A172 (cell line): ENCODE measurements at places on chromosomes 2 and 18.

DNA sequence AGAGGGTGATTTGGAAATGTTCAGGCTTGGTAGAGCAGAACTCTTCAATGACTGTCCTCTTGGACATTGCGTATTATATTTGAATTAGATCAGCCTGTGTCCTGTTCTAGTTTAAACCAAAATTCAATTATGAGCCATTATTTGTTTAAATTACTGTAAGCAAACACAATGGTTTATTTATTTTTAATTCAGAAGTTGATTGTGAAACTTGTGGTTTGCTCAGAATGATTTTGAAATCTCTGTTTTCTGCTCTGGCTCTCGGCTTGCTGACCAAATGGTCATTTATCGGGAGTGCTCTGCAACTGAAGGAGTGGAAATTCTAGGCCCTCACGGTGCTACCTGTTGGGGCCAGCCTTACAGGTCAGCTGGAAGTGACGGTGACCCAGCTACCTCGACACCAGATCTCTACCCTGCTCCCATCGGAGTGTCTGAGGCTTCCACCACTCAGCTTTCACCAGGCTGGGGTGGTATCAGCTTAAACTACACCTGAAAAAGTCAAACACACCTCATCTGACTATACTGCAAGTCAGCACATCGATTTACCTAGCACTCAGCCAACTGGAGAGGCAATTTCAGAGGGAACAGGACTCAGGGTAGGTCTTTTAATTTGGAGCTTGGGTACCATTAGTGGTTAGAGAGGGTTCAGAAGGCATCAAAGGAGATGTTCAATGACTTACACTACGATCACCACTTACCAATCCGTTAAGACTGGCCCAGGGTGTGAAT is 36.8 kb upstream of the GPD2 start:
- DNase-seq: no peak

GRCh38 chr2:159904959-159905305 is 106.9 kb upstream of the CD302 start:
- no peak for DNase-seq

DNA sequence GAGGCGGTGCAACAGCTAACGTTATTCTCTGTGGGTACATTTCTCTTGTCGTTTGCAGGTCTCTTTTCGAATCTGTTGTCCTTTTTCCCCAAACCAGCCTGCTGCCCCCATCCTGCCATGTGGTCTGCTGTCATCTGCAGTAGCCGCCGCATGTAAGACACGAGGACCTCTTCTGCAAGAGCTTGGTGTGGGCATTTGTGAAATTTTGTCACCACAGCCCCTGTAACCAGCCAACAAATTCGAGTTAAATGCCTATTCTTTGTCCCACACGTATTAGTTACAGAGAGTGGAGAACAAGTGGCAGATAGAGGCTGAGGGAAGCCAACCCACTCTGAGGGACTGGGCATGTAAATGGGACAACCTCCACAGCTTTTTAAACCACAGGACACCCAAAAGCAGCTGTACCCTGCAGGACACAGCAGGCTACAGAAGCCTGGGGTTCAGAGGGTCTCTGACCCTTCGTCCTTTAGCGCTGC is 35.0 kb downstream of the ITGA6 start:
- DNase-seq: no peak

DNA sequence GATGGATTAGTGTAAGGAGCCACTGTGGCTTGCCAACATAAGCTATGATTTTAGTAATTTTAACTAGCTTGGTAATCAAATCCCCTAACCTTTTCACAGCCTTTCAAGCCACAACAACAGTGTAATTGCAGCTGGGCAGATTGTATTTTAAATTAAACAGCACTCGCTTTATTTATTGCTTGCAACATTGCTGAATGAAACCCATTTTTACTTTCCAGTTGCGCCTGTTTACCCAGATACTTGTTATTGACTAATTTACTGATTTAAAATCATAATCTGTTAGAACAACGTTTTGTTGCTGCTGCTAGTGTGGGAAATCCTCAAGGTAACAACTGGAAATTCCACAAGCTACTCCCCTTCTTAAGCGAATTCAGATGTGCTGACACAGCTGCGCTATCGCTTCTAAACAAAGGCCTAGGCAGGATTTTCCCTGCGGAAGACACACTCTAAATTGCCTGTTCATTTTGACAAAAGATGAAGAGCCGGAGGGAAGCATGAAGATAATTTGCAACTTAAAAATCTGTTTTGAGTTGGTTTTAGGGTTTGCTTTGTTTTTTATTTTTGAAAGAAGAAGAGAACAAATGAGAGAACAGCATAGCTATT is 283.9 kb downstream of the ALPK2 start:
- DNase-seq: no peak

DNA sequence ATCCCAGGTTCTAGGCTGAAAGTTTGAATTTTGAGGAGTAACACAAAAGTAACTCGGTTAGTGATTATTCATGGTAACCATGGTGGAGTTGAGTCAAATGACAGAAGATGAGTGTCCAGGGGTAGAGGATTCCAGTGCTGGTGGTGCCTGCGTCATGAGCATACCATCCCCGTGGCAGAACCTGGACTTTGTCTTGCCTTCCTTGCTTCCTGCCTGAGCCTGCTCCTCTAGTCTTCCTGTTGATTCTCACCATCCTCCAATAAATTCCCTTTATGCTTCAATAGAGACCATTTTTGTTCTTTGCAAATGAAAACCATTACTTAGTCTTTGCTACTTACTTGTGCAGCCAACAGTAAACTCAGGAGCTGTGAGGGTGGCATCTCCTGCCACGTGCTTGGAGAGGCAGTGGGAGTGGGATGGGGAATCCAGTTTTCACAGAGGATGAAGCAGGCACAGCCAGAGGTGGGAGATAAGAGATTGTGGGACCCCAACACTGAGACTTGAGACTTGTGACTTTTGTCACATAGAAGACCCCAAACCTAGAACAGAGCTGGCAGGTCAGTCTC is 4.1 kb upstream of the YES1 start:
- no peak for DNase-seq
